GM19239 (cell line): ENCODE measurements at places on chromosomes 7 and 10.
A peak's percentile ranks its signal among the peaks of the same experiment; 100 is the strongest.

DNA sequence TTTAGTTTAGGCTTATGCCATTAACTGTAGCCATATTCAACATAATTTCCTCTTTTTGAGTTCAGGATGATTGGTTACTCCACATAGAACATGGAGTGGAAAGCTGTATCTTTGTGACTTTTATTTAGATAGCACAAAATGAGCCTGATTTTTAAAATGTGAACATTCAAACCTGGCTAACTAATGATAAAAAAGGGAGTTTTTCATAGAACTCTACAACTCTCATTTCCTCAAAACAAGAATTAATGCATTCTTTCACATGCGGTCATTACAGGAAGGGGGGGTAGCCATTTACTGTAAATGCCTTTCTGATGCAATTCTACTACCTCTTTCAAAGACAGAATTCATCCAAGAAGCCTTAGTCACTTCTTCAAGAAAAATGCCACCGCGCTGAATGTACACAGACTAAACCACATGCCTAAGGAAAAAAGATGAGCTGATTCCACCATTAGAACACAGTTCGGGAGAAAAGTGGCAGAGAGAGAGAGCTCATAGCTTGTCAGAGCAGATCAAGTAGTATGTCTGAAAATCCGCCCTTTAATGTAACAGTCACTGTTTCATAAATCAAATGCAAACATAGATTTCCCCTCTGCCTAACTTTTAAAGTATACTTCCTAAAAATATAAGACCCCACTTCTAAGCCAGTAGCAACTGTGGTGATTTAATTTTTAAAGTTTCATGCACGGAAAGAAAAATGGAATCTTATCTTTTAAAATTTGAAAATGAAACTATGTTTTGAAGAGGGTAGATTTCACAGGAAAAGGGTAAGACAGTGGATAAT lies 226.4 kb upstream of the KLF14 start:
- no peak for DNase-seq

DNA sequence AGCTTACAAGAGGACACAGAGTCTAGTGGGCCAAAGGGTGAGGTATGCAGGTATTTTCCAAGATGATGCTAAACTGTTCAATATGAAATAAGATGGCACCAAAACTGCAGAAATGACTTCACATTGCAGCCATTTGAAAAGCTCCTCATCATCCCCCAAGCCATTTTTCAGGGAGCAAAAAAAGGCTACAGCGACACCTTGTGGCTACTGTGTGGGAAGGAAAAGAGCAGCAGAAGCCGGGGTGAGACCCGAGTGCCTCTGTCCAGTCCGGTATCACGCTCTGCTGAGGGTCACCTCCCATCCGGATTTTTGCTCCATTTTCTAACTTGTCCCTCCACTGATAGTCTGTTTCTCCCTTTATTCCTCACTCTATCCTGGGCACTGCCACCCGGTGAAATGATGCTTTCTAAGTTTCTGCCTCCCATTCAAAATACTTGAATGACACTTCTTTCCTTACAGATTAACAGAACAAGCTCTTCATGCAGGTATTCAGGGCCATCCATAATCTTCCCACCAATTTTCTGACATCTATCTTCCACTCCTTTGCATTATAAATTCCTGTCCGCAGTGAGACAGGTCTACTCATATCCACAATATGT lies 220.2 kb downstream of the DGKI start:
- peak; percentile 37 for DNase-seq

DNA sequence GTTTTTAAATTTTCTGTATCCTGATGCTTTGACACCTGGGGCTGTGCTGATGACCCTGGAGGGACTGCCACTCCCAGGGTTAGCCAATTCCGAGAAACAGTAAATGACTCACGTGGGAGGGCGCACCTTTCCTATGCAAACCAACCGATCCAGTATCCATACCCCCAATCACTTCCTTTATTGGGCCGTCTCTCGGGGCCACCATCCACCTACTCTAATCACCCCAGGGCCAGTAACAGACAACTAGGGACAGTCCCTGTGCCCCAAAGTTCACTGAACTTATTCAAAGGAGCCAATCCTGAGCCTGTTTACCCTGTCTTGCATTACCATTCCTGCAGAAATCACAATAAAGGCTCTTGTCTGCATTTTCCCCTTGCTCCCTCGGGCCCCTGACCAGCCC lies 6.6 kb upstream of the LGI1 start:
- no peak for DNase-seq

DNA sequence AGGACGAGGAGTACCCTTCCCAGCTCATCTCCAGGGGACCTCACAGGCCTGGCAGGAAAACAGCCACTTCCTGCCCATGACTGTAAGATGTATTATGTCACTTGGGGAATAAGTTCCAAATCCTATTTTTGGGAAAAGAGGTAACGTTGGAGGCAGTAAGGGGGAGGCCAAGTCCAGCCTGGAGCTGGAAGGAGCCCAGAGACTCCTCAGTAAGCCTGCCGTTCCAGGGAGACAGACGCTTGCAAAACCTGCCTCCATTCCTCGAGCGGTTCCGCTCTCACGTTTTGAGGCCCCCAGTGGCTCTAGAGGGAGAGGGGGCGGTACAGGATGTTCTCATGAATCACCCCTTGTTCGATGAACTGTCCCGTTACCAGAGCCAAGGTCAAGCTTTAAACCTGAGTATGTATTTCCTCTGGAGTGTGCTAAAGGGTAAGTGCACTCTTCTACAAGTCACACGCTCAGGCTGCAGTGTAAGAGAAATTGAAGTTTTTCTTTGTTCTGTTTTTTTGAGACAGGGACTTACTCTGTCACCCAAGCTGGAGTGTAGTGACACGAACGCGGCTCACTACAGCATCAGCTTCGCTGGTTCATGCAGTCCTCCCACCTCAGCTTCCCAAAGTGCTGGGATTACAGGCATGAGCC lies 45.5 kb upstream of the CYTH3 start:
- no peak for DNase-seq

DNA sequence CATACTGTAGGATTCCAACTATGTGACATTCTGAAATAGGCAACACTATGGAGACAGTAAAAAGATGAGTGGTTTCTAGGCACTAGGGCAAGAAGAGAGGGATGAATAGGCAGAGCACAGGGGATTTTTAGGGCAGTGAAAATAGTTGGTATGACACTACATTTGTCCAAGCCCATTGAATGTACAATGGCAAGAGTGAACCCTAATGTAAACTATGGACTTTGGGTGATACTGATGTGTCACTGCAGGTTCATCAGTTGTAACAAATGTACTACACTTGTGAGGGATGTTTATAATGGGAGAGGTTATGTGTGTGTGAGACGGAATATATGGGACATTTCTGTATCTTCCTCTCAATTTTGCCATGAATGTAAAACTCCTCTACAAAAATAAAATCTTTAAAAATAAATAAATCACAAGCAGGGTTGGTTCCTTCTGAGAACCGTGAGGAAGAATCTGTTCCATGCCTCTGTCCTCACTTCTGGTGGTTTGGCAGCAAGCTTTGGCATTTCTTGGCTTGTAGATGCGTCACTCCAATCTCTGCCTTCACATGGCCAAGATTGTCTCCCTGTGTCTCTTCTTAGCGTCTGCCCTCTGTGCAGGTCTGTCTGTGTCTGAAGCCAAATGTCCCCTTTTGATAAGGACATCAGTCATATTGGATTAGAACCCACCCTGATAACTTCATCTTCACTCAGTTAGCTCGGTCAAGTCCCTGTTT lies 83.1 kb upstream of the AGBL3 start:
- no peak for DNase-seq

DNA sequence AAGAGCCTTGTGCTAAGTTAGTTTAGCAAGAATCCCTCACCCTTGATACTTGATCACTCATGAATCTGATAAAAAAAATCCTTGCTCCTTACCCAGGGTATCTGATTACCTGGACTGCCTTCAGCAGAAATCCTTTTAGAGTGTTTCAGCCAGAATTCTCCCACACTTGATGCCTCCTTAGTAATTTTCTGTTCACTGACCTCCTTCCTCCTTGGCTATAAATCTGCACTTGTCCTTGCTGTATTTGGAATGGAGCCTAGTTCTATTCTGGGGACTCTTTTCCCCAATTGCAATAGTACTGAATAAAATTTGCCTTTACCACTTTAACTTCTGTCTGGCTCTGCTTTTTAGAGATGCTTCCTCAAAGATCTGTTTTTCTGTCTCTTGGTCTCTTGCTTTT lies 84.9 kb downstream of the RPS24 start:
- no peak for DNase-seq

DNA sequence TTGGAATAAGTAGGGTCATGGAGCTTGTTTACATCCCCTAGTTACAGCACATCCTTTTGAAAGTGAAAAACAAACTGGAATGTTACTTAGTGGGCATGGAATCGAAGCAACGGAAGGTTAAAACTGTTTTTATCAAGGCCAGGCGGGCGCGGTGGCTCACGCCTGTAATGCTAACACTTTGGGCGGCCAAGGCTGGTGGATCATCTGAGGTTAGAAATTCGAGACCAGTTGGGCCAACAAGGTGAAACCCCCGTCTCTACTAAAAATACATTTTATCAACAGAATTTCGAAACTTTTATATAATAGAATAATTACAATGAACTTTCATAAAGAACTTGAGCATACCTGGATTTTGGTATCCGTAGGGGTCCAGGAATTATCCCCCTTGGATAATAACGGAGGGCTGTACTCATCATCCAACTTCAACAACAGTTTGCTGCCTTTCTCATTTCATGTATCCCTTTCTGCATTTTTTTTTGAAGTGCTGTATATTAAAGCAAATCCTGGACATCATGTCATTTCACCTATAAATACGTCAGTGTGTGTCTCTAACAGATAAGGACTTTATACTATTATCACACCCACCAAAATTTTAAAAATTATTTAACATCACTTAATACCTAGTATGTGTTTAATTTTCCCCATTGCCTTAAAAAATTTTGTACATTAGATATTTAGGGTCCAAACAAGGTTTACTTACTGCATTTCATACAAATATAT lies 1.3 kb upstream of the TMED4 start:
- DNase-seq, result no peak

- no peak for DNase-seq
Measured at GRCh38 chr7:122006687-122007086, 133.7 kb downstream of the PTPRZ1 start.

DNA sequence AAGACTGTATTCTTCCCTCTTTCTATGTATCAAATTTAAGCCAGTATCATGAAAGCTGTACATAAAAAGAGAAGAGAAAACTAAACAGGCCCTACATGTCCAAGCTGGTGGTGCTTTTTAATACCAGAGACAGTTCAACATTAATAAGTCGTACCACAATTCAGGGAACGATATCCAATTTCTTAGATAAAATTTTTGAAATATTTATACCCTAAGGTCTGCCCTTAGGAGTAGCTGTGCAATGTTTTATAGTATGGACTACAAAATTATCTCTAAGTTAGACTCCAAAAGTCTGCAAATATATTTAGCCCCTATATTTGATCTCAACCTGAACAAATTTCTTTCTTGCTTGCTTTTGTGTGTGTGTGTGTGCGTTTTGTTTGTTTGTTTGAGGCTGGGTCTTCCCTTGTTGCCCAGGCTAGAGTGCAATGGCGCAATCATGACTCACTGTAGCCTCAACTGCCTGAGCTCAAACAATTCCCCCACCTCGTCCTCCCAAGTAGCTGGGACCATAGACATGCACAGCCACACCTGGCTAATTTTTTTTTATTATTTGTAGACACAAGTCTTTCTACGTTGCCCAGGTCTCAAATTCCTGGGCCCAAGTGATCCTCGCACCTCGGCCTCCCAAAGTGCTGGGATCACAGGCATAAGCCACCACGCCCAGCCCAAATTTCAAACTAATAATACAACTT lies 13.2 kb downstream of the ARHGAP19 start:
- no peak for DNase-seq

- no peak for DNase-seq
Measured at GRCh38 chr7:124482229-124482628, 283.4 kb downstream of the GPR37 start.

DNA sequence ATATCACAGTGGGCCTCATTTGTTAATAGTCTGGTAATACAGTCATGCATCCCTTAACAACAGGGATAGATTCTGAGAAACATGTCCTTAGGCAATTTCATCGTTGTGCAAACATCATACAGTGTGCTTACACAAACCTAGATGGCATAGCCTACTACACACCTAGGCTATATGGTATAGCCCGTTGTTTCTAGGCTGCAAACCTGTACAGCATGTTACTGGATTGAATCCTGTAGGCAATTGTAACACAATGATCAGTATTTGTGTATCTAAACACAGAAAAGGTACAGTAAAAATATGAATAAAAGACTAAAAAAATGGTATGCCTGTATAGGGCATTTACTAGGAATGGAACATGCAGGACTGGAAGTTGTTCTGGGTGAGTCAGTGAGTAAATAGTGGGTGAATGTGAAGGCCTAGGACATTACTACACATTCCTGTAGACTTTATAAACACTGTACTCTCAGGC lies 12.0 kb upstream of the RHOBTB1 start:
- DNase-seq, result no peak

- DNase-seq, result no peak
Measured at GRCh38 chr10:47224546-47225218, 75.3 kb upstream of the GDF10 start.

- DNase-seq, result no peak
Measured at GRCh38 chr7:150336746-150337145, 4.7 kb downstream of the RARRES2 start.

GRCh38 chr10:126928274-126928673 lies 23.0 kb downstream of the DOCK1 start:
- DNase-seq, result no peak

- DNase-seq, result no peak
Measured at GRCh38 chr7:17552952-17553351, 254.5 kb downstream of the AHR start.

DNA sequence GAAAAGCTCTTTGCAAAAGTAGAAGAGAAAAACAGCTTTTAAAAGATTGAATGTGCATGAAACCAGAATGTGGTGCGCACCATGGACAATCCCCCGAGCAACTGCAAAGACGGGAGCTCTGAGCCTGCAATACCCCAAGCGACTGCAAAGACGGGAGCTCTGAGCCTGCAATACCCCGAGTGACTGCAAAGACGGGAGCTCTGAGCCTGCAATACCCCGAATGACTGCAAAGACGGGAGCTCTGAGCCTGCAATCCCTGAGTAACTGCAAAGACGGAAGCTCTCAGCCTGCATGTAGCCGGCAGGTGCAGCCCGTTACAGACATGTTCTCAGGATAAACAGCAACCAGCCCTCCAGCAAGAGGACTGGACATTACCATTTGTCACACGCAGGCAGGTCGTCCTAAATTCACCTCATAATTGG lies 6.2 kb downstream of the ZNF775 start:
- DNase-seq, result no peak

DNA sequence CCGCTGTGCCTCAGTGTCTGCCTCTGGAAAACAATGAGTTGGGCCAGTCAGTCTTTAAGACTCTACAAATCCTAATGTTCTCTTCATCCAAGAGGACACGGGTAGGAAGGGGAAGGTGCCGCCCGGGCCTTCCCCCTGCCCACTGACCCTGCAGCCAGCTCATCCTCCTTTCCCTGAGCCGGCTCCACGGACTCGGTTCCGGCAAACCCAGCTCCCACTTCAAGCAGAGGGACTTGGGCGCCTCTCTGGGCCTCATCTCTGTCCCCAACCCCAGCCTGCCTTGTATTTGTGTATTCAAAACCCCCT lies 95.6 kb downstream of the C10orf105 start:
- DNase-seq, result no peak
